ENCODE measurements at places on chromosomes 16 and 17.

DNA sequence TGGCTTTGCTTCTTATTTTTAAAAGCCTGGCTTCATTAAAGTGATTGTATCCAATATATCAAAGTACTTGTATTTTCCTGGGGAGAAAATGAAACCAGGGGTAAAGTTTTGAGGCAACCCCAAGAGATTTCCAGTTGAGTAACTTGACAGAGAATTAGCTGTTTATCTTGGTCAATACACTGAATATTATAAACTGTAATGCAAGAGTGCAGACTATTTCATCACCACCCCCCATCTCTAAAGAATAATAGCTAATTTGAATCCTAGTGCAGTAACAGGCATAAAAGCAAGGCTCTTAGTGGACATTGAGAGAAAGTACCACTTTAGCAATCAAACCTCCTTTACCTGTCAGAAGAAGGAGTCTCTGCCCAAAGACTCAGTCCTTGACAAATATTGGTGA, 27.0 kb downstream of the IRX6 start:
- H3K36me3 ChIP-seq: no peaks in the 10 kb centered on the region
- peaks cover 8% of the 10 kb centered on the region for H3K27me3 ChIP-seq
- no peaks in the 10 kb centered on the region for H3K4me1 ChIP-seq
- H3K4me3 ChIP-seq: no peak overlapping the region

GRCh38 chr16:23640615-23640930, 537 bp downstream of the PALB2 start:
- peaks cover 10% of the 10 kb centered on the region for H3K36me3 ChIP-seq
- H3K27ac ChIP-seq: peak overlapping the region; percentile 94
- no peak for DNase-seq
- H3K27me3 ChIP-seq: no peaks in the 10 kb centered on the region
- H3K4me1 ChIP-seq: peaks cover 29% of the 10 kb centered on the region

DNA sequence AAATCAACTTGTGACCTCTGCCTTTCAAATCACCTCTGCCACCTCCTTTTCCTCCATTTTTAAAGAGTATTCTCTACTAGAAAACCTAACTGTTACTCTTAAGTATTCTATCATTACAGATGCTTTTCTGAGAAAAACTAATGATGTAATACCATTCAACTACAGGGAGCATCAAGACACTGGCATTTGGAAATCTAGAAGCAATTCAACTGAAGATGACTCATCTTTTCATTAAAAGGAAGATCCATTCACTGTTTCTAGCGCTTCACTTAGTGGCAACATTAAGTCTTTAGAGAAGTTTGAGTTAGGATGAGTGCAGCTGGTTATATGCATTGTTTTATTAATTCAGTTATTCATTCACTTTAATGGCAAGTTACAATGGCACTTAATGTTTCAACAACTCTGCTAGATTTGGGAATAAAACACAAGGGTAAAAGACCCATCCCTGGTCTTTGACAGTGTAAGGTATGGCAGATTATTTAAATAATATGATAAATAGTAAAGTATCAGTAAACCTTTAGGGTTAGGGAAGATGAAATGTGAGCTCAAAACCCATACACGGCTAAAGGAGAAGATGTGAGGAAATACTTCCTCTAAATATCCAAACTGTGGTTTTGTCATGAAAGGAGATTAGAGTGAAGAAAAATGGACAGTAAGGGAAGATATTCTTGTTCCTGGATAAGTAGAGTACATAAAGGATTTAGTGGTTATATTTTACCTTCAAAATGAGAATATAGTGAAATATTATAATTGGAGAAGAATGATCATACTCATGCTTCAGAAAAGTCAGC, 61.7 kb downstream of the KCNJ2 start:
- H3K27me3 ChIP-seq: peaks cover 6% of the 10 kb centered on the region
- no peak for DNase-seq
- H3K4me3 ChIP-seq: no peak overlapping the region

DNA sequence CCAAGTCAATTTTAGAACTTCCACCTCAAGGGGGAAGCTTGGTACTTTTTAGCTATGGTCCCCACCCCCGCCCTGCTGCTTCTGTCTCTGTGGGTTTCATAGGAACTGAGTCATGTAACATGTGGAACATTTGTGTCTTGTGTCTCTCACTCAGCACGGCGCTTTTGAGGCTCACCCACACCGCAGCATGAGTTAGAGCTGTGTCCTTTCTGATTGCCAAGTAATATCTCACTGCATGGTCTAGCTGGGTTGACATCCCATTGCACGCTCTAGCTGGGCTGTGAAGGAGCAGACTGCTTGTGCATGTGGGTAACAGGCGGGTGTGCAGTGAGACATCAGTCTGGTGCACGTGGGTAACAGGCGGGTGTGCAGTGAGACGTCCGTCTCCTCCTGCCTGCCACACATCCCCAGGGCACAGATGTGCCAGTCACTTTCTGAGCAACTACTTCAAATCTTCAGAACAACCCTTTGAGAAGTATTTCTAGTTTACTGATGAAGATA, 26.4 kb upstream of the SLC7A5 start:
- no peaks in the 10 kb centered on the region for H3K27me3 ChIP-seq
- H3K4me3 ChIP-seq: no peak overlapping the region
- no peak for DNase-seq
- H3K4me1 ChIP-seq: peaks cover 25% of the 10 kb centered on the region
